Activated CD8-positive, alpha-beta T cell treated with anti-CD3 and anti-CD28 coated beads for 36 hours (primary cell): ENCODE measurements at places on chromosomes 12 and 14. TPM values are rescaled to one million over a fixed set of nuclear protein-coding genes. Genes with fewer than 3 reads are reported as not detected.

The FSCB gene
- total RNA-seq = not detected

The TRHDE gene
- total RNA-seq = not detected

The MAP3K9 gene
- total RNA-seq = 9.6 TPM

The HOXC5 gene
- total RNA-seq = not detected

The CCND2 gene
- 639 TPM for total RNA-seq

The SMOC1 gene
- total RNA-seq = not detected

The NFE2 gene
- not detected for total RNA-seq

DNA sequence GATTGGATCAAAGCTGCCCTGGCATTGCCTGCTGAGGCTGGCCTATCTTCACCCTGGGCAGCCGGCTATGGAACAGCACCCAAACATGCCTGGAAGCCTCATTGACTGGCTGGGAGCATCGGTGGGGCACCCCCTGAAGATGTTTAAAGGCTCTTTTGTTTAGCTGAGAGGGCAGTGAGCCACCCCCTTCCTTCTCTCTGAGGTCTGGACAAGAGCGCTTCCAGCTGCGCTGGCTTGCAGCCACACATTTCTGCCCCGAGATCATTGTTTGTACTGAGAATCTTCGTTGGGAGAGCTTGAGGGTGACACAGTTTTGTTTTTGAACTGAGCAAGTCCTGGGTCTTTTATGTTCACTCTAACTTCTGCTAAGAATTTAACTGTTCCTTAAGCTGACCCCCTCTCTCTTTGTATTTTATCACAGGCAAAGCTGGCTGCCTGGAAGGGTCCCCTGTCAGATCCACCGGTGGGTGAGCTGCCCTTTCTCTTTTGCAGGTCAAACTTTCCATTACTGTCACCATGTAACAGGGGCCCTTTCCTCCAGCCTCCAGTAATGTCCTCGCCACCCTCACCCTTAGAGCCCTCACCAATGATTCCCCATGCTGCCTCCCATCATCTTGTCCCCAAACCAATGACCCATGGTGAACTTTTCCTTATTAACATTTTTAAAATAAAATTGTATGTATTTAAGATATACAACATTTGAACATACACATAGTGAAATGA lies 212.2 kb downstream of the KIF26A start:
- no peak for DNase-seq

DNA sequence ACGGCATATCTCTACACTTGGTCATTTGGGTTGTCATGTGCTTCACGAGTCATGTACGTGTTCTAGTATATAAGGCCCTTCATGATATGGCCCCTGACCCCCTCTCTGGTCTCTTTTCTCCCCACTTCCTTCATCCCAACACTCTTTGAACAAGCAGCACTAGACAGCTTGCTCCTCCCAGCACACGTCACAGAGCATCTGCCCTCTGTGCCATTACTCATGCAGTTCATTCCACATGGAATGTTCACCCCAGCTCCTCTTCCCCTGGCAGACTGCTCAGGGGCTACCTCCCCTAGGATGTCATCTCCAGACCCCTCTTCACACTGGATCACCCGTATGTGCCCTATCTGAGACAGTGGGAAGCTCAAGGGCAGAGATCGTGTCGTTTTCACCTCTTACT lies 14.1 kb upstream of the LRP1-AS start:
- no peak for DNase-seq

- DNase-seq = no peak
Observed at GRCh38 chr12:87981495-87981894, 47.7 kb downstream of the C12orf50 start.

- no peak for DNase-seq
Observed at GRCh38 chr12:97301576-97301975, 161.0 kb upstream of the RMST start.

- no peak for DNase-seq
Observed at GRCh38 chr12:69355363-69356028, 4.0 kb upstream of the YEATS4 start.

DNA sequence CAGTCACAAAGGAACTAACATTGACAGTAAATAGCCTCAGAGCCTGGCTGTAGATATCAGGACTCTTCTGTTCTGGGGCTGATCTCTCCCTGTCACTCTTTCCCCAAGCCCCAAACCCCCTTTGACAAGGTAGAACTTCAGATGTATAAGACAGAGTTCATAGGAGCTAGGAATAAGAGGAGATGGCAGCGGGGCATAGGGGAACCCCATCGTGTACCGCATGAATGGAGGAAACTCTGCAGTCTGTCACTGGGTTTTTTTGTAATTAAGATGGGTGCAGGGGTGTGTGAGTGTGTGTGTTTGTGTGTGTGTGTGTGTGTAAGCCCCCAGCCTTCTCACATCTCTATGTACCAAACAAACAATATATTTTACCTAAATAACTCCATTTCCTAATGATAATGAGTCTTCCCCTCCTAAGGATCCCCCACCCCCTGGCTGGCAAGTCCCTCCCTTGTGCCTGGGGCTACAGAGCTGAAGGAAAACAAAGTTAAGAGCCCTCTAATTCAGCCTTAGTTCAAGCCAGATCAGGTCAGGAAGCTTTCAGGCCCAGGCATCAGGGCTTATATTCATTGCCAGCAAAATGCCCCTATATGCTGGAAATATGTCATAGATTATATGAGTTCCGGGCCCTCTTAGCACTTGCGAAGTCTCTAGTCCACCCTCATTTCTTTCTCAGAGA lies 9.1 kb upstream of the HOXC4 start:
- DNase-seq = no peak

GRCh38 chr14:40417777-40418401 lies 985.7 kb upstream of the FBXO33 start:
- peak; percentile 29 for DNase-seq

DNA sequence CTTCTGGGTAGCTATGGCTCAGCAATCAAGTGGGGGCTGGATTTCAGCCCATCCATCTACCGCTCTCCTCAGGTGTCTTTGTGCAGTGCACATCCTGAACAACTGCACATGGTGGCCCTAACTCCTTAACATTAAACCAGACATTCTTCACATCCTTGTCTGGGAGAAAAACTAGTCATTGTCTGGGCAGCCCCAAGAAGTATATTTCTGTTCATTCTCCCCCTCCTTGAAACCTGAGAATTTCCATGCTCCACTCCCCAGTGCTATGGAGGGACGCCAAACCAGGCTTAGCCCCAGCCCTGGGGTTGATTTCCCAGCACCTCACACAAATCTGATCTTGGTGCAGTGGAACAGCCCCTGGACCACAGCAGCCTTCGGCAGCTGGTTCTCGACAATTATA lies 13.4 kb downstream of the MYL2 start:
- no peak for DNase-seq

DNA sequence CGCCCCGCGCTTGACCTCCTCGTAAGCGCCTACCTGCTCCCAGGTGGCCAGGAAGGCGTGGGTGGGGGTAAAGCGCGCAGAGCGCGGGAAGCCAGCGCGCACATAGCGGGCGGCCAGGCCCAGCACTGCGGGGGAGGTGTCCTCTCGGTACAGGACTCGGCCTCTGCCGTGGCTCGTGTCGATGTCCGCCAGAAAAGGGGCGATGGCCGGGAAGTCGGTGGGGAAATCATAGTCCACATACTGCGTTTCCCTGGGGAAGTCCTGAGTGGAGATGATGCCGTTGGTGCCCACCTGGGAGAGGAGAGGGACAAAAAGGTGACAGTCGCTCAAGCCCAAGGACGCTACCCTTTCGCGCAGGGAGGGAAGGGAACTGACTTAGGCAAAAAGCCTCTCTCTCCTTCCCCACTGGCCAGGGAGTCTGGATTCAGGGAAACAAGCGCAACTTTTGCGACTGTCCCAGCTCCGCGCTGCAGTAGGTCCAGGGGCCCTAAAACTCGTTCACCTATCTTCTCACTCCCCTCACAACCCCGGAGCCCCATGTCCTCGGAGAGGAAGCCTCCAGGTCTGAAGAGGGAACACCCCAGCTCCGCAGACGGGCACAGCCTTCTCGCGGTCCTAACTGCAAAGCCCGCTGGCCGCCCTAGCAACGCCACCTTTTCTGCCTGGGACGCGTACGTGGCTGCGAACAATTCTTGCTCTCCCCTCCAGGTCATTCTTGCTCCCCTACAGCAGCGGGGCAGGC lies 815 bp downstream of the NID2 start:
- DNase-seq = peak; percentile 28

DNA sequence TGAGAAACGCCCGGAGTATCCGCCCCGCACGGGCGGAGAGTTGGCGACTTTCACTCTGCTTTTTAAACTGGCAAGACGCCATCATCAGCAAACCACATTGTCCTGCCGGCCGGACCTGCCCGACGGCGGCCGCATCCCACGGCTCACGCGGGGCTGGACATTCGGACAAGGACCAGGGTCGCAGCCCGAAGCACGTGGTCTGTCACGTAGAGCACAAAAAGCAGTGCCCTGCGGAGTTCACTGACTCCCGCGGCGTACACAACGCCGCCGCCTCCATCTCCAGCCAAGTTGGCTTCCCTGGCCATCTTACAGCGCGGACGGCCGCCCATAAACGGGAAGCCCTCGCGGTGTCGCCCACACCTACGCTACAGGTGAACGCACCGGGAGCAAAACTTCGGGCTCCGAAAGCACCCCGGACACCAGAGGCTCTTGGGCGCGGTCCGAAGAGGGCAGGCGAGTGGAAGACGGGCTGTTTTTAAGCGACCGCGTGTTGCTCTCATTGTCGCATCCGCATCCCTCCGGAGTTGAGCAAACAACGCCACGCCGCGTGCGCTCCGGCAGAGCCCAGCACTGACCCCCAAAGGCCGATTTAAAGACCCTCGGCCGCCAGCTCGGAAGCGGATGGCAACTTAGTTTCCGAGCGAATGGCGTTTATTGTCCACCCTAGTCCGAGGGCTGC lies 966 bp downstream of the SINHCAF start:
- DNase-seq = peak; percentile 51

GRCh38 chr12:79662046-79662811 lies 28.5 kb downstream of the PAWR start:
- DNase-seq = no peak

- no peak for DNase-seq
Observed at GRCh38 chr12:49061157-49061650, 610 bp upstream of the KMT2D start.

DNA sequence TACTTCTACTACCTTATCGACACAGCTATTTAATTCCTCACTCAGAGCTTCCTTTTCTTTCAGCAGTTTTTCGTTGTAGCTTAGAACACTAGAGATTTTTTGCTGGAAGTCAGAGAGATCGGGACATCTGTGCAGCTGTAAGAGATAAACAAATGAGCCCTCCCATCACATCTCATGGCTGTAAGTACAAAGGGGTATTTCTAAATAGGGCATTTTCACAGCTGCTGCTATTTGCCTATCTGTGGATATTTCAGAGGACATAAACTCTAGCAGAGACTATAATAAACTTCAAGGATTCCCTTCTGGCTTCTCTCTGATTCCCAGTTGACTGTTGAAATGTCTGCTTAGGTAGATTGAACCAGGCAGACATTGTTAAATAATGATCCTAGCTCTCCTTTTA lies 76.1 kb upstream of the SAV1 start:
- no peak for DNase-seq

GRCh38 chr14:87430810-87431209 lies 562.2 kb downstream of the GALC start:
- DNase-seq = no peak

DNA sequence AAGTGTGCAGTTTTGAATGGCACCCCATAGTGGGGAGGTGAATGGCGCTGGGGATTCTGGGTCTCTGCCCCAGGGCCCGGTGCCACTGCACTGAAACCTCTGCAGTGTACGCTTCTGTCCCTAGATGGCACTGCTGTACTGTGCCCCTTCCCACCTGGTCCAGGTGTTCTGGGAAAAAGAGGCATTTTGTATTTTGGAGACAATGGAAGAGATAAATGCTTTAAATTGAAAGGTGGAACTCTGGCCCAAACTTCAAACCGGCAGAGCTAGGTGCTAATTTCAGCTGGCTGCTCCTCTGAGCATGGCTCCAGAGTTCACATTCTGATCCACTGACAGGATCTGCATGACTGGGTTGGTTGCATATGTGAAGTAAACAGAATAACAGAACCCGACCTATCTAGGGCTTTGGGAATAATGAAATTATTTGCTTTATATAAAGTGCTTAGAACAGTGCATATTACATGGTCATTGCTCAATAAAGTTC lies 52.2 kb downstream of the KRT80 start:
- DNase-seq = peak; percentile 56

GRCh38 chr14:101780887-101781239 lies 19.4 kb downstream of the PPP2R5C start:
- peak; percentile 11 for DNase-seq
